Activated T-cell treated with anti-CD3 and anti-CD28 coated beads, Interleukin-2, amount 50 U/mL, for 24 hours (primary cell): ENCODE measurements at places on chromosomes 2 and 18.

DNA sequence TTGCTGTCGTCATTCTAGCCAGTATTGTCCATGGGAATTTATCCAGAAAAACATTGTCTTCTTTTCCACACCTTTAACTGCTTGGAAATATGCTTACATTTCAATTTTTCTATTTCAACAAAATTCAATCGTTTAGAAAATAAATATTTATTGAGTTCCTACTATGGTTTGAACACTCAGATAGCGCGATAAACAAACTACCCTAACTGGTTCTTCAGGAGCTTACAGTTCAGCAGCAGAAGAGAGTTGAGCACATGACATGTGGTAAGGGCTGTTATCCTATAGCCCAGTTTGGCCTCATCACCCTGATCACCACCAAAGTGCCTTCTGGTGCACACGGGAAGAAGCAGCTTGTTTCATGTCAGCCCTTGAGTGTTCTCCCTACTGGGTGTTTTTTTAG is 375.2 kb upstream of the SMIM21 start:
- DNase-seq, result no peak

DNA sequence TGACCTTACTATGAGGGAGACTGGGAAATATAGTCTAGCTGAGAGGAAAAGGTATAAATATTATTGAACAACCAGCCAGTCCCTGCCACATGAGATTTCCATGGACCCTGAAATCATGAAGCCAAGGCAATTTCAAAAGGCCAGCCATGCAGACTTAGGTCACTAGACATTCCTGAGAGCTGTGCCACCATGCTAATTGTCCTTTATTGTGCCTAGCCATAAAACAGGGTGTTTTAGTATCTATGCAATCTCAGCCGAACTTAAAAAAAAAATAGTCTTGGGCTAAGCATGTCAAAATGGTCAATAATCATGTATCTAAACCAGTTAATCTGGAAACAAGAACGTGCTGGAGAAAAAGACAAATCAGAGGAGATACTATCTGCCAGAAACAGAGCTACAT is 269.5 kb downstream of the LNPK start:
- DNase-seq, result no peak

DNA sequence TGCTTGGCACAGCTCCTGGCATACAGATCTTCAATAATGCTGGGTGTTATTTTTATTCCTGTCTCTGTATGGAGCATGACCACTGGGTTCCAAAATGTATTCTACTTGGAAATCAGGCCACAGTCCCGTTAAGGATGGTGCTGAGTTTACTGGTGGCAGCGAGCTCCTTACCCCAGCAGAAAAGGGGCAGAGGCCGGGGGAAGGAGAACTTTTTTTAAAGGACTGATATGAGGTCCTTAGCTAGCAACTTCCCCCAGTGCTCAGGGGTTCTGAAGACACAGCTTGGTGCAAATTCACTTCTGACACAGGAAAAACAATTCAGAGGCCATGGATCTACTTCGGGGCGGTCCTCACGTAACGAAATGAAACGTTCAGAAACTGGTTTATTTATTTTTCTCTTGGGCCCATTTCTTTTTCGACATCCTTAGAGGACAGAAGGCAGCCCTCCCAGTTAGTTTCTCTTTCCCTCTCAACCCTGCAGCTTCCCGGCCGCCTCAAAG is 872 bp downstream of the RDH14 start:
- no peak for DNase-seq

DNA sequence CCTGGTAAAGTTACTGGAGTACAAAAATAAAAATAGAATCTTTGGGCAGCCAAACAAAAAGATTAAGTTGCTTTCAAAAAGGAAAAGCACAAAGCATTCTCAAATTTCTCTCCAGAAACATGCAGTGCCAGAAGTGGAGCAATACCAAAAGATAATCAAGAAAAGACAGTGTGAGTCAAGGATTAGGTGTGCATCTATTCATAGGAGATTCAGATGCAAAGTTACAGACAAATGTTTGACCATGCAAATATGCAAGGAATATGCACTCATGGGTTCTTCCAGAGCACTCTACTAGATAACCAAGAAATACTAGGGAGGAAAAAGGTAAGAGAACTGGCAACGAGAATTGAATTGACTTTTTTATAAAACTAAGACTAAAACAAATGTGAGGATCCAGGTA is 51.8 kb upstream of the CDH20 start:
- DNase-seq, result no peak

DNA sequence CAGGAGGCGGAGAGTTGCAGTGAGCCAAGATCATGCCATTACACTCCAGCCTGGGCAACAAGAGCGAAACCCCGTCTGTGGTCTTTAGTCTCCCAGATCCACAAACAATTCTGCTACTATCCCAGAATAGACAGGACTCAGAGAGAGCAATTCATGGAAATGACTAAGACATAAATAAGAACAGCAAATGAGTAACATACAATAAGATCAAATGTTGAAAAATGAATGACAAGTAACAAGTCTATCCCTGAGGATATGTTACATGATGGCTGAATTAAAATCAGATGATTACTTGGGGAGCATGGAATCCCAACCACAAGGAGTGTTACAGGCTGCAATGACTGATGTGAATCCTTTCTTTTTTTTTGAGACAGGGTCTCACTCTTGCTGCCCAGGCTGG is 10.3 kb downstream of the ARL5A start:
- DNase-seq, result no peak

DNA sequence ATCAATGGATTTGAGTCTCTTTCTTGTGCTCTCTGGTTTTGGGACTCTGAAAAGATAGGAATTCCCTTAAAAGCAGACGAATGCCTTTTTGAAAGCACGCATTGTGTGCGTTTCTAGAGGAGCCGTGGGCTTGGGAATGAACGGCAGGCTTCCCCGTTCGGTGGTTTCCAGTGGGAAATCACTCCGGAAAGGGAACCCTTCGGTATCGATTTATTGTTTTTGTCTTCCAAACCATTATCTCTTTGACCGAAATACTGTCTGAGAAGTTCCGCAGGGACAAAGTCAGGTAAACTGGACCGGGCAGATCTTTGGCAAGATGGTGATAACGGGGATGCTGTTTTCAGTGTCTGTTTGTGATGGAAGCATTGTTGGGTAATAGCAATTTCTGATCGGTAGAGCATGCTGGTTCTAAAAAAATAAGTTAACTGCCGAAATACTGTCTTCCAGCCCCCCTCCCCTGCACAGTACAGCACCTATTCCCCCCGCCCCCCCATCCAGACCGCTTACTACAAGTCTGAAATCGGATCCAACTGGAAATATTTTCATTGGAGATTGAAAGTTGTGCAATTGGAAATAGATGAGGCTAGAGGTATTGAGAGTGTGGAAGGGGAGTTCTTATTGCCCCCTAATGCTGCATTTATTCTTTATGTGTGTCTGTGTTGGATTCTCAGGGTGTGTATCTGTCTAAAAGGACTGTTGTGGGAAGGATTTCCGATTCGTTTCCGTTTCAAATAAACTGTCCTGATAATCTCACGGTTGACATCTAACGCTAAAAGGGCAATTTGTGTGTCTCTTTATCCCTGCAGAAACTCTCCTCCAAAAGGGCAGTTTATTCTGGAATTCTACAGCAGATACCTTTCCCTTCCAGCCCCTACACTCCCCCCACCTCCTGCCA is 635 bp downstream of the SETBP1 start:
- DNase-seq, result no peak

DNA sequence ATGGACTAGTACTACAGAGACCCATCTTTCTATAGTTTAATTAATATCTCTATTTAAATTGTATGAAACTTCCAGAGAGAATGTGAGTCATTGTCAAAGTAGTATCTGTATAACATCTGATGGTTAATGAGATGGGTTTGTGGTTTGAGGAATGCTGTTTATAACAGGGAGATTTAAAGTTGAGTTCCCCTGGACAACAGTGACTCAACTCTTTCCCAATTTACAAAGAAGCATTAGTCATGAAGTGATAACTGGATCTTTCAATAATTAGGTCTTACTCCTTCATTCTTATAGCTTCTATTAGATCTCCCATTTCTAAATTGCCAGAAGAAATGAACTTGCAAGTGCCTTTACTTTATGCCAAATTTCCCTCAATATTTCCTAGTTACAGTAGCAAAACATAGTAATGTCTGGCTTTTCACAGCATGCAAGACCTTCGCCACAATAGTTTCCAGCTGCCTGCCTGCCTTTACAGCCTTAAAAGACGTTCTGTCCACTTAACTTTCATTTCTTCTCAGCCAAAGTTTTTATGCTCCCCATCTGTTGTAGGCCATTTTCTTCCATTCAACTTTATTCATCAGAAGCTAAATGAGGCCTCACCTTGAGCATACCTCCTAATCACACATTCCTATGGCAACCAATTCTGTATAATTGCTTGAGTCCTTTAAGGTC is 47.7 kb upstream of the WDR75 start:
- DNase-seq, result no peak

- DNase-seq, result no peak
These were observed 383.4 kb downstream of the PTPRM start for GRCh38 chr18:7950380-7951136.

DNA sequence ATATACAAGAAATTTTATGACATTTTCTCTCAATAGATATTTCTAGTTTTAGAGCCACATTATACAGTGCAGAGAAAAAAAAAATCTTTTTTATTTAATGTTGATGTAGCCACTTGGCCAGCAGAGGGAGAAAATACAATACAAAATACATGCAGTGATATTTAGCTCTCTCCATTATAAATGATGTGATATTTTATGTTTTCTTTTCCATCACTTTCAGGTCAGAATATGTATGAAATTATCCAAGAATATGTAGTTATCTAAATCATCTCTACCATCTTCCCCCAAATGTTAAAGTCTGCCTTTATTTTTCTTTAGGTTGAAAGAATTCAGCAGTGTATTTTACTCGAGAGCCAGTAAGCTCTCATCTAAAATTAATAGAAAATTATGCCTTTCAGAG is 533.6 kb upstream of the FSHR start:
- DNase-seq, result no peak

- DNase-seq, result no peak
These were observed 325.6 kb upstream of the EPHA4 start for GRCh38 chr2:221897718-221898117.
